ENCODE measurements at places on chromosomes 7 and 10.

GRCh38 chr10:43254881-43255633 is 11.8 kb downstream of the RASGEF1A start:
- peak; percentile 9 for DNase-seq

DNA sequence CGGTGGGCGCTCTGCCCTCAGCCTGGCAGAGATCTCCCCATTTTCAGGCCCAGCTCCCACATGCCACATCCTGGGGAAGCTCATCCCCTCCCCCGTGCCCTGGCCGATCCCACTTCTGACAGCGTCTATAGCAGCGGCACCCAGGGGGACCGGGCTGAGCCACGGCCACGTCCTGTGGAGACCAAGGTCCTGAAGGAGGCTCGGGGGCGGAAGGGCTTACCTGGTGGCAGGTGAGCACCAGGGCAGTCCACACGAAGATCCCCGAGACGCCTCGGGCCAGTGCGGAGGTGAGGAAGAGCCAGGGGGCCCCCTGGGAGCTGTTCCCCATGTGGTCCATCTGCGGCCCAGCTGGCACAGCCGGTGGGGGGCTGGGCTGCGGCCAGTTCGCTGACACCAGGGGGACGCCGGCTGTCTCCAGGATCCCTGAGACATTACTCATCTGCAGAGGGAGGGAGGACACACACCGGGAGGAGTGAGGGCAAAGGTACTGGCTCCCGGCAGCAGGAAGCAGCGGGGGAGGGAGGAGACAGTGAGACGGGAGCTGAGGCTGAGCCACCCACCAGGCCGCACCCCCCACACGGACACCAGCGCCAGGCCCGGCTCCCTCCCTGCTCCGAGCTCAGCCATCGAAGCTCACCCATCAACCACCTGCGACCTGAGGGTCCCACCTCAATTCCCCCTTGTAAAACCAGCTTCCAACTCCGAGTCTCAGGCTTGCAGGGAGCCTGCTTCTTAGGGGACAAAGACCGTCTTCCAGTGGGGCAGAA is 776 bp downstream of the TMEM184A start:
- peak; percentile 89 for DNase-seq

DNA sequence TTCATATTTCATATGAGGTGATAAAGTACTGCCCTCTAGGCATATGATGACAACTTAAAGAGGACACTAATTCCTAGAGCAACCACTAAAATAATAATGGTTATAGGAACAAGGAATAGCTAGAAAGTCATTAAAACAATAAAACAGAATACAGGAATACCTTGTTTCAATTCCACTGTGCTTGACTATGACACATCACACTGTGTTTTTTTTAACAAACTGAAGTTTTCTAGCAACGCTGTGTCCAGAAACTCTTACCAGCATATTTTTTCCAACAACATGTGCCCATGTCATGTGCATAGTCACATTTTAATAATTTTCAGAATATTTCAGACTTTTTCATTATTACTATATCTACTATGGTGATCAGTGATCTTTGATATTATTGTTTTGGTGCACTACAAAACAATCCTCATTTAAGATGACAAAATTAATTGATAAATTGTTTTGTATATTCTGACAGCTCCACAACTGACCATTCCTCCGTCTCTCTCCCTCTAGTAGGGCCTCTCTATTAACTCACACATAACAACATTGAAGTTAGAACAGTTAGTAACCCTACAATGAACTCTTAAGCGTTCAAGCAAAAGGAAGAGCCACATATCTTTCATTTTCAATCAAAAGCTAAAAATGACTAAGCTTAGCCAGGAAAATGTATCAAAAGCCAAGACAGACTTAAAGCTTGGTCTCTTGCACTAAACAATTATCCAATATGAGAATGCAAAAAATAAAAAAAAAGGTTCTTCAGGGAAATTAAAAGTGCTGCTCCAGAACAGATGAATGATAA is 85.8 kb downstream of the SNX13 start:
- DNase-seq, result no peak

DNA sequence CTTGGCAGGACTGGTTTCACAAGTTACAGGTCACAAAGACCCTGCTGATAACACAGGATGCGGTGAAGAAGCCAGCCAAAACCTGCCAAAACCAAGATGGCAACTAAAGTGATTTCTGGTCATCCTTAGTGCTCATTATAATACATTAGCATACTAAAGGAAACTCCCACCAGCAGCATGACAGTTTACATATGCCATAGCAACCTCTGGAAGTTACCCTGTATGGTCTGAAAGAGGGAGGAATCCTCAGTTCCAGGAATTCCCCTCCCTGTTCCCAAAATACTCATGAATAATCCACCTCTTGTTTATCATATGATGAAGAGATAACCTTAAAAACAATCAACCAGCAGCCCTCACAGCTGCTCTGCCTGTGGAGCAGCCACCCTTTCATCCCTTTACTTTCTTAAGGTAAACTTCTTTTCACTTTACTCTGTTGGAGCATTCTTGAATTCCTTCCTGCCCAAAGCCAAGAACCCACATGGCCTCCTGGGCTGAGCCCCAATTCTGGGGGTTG is 21.9 kb downstream of the DPY19L1 start:
- DNase-seq, result no peak

- no peak for DNase-seq
Measured at GRCh38 chr7:116691664-116692063, 19.7 kb downstream of the MET start.

DNA sequence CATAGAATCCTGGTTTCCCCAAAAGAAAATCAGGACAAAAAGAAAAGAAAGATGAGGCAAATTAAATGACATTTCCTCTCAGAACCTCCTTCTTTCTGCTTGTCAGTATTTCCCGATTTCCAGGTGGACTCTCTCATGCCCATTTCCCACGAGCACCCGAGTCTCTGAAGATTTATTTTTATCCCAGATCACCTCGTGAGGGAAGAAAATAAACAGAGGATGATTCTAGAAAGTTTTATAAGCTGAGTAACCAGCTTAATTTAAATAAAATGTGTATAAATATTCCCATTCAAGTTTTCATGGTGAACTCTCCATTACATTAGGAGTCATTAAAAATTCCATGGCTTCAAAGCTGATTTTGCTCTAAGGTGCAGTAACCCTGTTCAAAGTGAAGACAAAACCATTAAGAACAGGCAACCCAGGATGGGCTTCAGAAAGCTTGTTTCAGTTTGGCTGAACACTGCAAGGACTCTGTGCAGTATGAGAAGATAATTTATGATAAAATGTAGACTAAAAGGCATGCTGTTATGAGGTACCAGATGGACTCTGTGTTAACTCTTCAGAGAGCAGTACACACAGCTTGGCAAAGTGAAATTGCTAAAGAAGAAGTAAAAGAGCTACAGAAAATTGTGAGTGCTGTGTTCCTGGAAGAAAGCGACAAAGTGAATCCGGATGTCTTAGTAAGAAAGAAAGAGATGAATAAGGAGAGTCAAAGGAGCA is 521.3 kb upstream of the LRRN3 start:
- no peak for DNase-seq

DNA sequence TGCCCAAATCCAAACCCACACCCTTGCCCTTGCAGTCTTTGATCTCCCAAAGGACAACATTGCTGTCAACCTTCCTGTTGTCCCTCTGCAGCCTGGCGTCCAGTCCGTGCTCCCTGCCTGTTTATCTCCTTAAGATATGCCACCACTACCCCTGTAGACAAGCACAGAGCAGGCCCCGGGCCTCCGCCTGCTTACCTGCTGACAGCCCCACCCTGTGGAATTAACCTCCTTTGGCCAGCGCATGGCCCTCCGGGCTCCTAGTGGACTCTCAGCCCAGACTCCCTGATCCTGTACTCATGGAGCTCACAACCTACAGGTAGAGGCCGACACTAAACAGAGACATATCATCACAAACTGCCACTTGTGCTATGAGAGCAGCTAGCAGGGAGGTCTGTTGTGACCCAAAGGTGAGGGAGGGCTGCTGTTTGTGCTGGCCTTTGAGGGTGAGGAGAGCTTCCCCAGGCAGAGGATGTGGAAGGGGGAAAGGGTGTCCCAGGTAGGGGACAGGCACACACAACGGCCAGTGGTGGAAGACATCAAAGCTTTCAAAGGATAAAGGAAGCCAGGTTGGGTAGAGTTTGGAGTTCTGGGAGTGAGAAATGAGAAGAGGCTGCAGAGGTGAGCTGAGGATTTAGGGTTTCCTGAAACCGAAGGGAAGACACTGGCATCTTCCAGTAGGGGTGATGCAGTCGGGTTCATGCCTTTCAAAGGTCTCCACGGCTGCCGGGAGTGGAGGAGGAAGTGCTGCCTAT is 174.5 kb upstream of the ZMIZ1 start:
- DNase-seq, result no peak

DNA sequence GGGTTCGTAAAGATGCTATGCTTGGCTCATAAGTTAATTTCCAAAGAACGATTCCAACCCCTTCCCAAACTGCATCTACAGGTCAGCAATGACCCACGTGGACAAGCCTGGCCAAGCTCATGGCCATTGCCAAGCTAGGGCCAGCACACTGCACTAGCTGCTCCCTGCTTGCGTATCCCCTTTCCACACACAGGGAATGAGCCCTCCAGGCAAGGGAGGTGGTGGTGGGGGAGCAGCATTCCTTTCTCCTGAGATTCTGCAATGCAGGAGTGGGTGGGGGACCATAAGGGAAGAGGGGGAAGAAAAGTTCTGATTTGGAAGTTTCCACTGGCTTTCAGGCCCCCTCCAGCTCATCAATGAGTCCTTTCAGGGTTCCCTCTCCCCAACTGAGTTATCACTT is 56.0 kb downstream of the SH3PXD2A start:
- DNase-seq, result no peak

Measured in GM03348 (cell line).